Stimulated activated CD8-positive, alpha-beta memory T cell treated with anti-CD3 and anti-CD28 coated beads, Interleukin-2, amount 100 ng/mL, for 1 hour (primary cell): ENCODE measurements at places on chromosomes 3 and 15.

DNA sequence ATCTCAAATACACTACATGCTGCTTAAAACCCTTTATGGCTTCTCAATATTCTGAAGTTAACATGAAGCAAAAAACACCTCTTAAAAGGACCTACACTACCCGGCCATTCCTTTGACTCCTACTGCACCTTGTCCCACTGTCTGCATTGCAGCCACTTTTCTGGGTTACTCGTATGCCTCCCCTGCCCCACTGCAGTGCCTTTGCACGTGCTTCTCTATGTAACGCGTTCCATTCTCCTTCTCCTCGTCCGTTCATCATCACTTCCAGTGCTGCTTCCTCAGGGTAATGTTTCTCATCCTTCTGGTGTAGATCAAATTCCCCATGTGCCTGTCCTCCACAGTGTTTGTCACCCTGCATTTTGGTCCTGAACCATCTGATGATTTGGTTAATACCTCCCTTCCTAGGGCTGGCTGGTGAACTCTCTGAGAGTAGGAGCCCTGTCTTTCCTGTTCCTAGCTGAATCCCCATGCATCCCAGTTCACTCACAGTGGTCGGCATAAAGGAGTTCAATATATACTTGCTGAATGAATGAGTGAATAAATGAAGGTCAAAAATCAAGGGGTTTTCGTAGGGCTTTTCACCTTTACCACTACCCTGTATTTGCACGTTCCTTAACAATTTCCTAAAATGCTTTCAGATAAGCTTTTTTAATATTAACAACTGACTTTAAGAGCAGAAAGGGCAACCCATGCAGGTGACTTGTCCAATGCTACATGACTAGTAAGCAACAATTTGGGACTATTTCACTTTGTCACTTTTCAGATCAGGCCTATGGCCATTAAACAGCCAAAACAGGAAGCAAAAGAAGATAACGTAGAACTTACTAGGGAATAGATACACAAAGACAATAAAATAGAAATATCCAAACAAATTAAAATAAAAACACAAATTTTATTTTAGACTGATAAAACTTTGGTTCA, 2.4 kb upstream of the STT3B start:
- no peak for DNase-seq

- DNase-seq, result no peak
Measured at GRCh38 chr15:45630917-45631691, 3.7 kb upstream of the SQOR start.

GRCh38 chr15:31153531-31153930, 52.0 kb upstream of the TRPM1 start:
- DNase-seq, result no peak

DNA sequence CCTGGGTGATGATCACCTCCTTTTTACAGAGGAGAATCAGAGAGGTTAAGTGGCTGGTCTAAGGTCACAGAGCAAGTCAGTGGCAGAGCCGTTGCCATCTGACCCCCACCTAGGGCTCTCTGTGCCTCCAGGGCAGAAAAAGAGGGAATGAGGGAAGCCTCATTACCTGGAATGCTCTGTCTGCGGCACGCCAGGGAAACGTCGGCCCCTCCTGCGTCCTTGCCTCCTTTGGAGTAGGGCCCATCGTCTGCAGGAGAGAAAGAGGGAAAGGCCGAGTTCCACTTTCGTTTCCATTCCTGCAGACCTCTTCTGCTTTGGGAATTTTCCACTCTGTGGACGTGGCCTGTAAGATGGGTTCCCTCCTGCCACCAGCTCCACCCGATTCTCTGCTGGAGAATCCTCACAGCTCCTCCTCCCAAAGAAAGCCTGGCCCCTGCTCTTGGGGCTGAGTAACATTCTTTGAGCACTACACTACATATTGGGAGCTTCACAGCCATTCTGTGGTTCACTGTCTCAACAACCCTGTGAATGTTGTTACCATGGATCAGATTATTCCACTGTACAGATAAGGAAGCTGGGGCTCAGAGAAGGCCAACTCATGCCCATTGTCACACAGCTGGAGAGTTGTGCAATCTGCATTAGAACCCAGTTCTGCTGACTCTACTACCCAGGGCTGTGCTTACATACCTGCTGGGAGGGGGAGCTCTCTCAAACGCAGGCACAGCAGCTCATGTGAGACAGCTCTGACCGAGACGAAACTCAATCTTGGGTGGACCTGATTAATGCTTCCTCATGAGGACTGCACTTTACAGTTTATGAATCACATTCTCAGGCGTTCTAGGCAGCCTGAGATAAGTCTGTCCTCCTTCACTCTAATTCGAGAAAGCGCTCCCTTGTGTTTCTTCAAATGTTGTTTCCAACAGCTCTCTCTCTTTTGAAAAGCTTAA, 14.2 kb downstream of the GRIP2 start:
- no peak for DNase-seq

DNA sequence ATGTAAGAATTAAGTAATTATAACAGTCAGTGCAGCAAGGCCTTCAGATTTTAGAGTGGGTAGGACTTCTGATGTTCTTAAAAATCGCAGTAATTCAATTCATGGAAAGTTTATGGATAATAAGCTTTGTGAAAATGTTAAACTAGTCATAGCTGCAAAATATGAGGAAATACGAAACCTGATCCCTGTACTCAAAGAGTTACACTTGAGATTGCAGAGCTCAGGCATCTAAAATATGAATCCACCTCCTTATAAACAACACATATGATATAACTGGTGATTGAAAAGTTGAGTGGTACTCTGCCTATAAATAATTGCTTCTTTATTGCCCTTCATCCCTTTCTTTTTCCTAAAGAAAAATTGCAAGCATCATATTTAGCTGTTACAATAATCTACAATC, 473.3 kb downstream of the OTOL1 start:
- DNase-seq, result no peak

GRCh38 chr3:188194332-188194731, 40.4 kb downstream of the LPP start:
- DNase-seq, result no peak

GRCh38 chr3:143309705-143310104, 190.1 kb downstream of the CHST2 start:
- DNase-seq, result no peak

- DNase-seq, result no peak
Measured at GRCh38 chr3:13075318-13075717, 2.1 kb upstream of the IQSEC1 start.

- DNase-seq, result no peak
Measured at GRCh38 chr3:46673151-46674030, 20.1 kb downstream of the ALS2CL start.

DNA sequence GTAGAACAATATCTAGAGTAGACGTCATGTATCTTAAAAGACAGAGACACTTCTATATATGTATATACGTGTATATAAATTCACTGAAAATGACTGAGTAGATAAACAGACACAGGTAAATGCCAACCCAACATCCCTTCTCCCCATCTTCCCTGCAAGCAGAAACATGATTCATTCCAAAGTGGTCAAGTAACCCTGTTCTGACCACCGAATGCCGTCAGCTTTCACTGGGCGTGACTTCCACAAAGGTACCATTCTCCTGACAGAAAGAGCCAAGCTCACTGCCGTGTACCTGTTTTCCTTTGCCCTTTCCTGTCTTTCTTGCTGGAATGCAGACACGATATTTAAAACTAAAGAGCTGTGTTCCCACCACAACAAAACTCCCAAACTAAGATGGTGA, 76.7 kb downstream of the TAFA4 start:
- DNase-seq, result no peak

DNA sequence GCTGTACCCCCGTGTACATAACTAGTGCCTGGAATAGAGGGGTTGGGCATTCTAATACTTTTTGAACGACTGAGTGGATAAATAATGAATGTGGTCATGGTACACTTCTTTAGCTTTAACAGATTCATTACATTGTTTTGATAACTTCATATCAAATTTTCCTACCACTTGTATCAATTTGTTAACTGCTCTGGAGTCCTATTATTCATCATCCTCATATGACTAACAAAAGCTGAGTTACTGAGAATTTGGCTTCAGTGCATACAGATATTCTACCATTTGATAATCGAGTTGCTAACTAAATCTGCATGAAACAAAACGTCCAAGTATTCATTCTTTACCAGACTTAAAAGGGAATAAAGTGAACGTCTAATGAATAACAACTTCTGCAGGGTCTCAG, 31.7 kb downstream of the FRMD5 start:
- no peak for DNase-seq

DNA sequence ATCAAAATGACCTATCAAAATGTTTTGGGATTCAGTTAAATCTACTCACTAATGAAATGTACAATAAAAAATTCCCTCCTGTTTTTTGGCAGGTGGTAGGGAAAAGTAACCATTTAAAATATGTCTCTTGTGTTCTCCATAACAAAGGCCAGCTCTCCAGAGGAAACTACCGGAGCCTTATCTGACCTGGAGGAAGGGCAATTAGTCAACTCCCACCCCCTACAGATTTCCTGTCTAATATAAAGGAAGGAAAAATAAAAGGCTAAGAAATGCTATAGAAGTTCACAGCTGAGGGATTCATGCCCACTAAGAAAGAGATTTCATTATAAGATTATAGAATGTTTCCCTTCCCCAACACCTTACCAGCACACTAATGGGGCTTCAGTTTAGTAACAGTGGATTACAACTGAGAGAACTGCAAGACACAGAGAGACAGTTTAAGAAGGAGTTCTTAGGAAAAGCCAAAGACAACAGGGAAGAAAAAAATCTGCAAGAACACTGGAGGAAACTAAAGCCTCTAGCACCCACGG, 376.5 kb upstream of the KCNMB2 start:
- DNase-seq, result no peak

- no peak for DNase-seq
Measured at GRCh38 chr3:52095990-52096775, 39.8 kb upstream of the DUSP7 start.

GRCh38 chr15:92098869-92099268, 245.4 kb downstream of the SLCO3A1 start:
- no peak for DNase-seq

DNA sequence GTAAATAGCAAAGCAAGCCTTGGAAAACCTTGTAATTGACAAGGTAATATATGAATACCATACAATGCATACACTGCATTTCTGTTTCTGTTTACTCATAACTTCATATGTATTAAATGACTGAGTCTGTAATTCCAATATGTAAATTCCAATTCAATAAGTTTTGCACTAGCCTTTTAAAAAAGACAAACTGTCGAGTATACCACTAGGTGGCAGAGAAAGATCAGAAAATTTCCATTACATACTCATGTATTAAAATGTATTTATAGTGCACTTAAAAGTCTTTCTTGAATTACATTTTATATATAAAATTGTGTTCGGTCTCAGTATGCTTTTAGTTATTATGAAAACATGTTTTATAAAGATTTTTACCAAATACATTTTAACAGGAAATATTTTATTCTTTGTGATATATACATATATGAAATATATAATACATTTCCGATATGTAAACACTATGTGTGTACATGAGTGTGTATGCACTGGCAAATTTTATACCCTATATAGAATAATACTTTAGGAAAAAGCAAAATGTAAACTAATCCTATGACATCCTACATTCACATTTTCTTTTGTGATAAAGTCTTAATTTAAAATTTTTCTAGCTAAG, 216.8 kb downstream of the VGLL3 start:
- no peak for DNase-seq

DNA sequence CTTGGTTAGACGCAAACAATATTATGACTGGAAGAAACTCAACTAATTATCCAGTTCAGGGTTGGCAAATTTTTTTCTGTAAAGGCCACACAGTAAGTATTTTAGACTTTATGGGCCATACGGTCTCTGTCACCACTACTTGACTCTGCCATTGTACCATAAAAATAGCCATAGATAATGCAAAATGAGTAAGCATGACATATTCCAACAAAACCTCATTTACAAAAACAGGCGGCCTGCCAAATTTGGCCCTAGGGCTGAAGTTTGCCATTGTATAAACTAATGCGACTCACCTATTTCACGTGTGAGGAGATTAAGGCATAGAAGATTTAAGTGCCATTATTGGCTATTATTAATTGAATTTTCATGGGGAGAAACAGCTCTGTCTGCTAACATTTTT, 116.8 kb upstream of the CNTN6 start:
- no peak for DNase-seq

DNA sequence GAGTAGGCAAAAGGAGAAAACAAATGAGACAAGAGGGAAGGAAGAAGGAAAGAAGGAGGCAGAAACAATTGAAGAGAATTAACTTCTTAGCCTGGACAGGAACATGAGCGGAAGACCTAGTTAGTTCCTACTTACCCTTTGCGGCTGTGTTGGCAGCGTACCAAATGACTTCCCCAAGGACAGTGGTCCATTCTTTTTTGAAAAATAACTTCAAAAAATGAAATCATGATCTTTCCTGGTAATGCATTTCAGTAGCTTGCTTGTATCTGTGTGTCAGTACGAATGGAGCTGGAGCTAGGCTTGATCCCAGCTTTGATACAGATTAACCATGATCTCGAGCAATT, 41.5 kb upstream of the CFAP161 start:
- DNase-seq, result no peak

GRCh38 chr15:43465100-43465499, 27.9 kb downstream of the TP53BP1 start:
- no peak for DNase-seq

DNA sequence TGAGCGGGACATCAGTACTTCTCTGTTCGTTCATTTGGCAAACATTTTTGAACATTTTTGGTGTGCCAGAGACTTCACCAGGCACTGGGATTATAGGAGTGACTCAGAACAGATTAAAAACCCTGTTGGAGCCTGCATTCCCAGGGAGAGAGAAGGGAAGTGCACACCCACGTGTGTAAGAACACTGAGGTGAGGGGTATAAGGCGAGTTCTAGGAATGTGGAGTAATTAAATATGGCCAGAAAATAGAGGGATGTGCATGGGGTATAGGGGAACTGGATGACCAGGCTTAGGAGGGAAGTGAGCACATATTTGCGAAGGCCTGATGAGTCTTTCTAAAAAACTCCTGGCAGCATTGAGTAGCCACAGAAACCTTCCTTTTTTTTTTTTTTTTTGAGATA, 401.2 kb upstream of the C2CD4B start:
- no peak for DNase-seq

DNA sequence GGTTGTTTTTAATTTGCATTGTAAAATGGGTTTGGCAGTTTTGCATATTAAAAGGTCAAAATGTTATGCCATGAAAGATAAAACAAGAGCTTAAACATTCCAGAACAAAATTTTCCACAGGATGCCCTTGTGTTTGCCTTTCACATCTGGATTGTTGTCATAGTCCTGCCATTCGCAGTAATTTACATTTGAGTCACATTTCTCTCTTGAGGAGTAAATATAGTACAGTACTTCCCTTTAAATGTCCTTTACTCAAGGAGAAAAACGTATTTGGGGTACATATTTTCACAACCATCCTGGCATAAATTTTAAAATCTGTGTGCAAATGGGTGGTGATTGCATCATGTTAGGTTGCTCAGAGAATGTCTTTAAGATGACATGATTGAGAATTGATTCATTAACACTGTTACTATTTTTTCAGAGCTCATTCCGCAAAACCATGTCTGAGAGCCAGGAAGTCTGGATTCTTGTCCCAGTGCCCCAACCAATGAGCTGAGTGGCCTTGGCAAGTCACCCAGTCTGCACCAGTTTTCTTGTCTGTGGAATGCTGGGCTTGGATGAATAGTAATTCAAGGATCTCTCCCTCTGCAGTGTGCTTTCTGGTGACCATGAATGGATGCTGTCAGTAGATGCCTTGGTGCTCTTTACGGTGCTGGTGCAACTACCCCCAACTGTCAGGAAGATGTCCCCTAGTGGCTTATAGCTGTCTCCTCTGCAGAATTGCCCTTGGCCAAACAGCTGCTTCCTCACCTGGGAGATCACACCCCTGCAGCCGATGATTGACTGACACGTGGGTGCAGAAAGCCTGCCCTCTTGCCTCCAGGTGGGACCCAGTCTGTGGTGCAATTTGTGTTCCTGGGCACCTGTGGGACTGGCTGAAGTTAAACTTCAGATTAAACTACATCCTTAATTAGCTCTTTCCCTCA, 43.0 kb downstream of the ABHD5 start:
- no peak for DNase-seq
